ENCODE measurements at places on chromosomes 2 and 18.

- DNase-seq: no peak
These were observed 61.8 kb upstream of the STK17B start for GRCh38 chr2:196233021-196233804.

- DNase-seq: peak; percentile 35
These were observed 519 bp downstream of the TTL start for GRCh38 chr2:112482309-112483041.

DNA sequence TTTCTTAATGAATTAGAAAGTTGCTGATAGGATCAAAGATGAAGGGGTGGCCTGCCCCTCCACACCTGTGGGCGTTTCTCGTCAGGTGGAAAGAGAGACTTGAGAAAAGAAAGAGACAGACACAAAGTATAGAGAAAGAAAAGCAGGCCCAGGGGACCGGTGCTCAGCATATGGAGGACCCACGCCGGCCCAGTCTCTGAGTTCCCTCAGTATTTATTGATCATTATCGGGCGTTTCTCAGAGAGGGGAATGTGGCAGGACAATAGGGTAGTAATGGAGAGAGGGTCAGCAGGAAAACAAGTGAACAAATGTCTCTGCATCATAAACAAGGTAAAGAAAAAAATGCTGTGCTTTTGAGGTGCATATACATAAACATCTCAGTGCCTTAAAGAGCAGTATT is 144.3 kb downstream of the CCDC102B start:
- no peak for DNase-seq

GRCh38 chr18:75211002-75211621 is 515 bp downstream of the TSHZ1 start:
- DNase-seq: peak; percentile 70

DNA sequence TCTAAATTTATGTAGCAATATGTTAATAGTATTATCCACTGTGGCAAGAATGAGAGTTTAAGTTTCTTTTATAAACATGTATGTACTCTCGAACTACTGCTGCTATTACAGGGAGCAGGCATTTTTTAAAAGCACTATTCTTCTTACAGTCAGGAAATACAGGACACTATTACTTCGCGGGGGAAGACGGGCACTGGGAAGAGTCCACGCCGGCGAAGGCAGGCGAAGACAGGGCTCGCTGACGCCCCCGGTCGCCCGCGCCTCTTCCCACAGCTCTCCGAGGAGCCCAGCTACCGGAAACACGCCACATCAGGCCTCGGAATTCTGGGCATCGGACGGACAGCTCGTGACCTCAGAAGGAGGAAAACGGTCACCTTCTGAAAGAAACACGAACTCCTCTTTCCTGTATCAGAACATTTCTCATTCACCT is 90.2 kb downstream of the FAM161A start:
- no peak for DNase-seq

DNA sequence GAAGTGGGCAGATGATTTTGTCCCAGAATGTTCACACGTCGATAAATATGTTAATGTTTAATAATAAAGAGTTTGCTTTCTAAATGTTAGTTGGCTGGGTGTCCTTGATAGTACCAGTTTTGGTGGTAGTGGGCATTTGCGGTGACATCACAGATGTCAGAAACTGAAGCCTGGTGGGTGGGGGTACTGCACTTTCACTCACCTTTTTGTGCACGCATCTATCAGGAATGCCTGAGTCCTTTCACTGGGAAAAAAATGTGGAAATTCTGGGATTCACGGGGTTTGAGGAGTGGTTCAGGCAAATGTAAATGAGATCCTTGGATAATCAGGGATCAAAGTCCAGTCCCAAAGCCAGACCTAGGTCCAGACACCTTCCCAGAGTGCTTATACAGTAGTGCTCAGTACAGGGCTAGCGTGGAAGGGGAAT is 3.2 kb downstream of the EPAS1 start:
- no peak for DNase-seq

- DNase-seq: no peak
These were observed 629.9 kb downstream of the NRXN1 start for GRCh38 chr2:50401772-50402653.

GRCh38 chr2:174108579-174108978 is 139.8 kb downstream of the OLA1 start:
- no peak for DNase-seq

- no peak for DNase-seq
These were observed 473.6 kb downstream of the PTH2R start for GRCh38 chr2:208880171-208880570.

DNA sequence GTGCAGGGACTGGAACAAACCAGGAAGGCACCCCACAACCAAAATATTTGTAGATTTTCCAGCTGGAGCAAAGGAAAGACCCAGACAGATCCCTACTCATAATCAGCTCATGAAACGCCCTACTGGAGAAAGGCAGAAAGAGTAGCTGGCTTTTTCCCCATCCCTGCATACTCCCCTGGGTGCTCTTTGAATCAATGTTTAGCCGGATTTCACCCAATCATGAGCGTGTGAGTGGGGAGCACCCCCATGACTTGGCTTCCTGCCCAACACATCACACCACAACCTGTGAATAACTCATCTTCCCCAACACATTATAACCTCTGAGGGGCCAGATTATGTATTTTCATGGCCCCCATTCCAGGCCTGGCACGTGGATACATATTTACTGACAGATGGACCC is 35.1 kb upstream of the SLC14A1 start:
- peak; percentile 77 for DNase-seq

DNA sequence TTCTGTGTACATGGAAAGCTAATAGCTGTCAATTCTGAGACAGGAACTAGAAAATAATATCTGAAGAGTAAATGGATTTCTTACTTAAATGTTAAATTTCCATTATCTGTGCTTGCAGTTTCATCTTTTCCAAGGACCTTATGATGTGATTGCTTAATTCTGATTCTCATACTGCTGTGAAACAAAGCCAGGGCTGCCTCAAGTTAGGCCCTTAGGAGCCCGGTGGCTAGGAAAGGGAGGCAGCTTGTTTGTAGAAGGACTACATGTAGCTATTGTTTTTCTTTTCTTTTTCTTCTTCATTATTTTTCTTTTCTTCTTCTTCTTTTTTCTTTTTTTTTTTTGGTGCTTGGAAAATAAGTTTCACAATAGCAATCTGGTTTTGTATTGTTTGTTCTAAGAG is 50.5 kb downstream of the XRCC5 start:
- no peak for DNase-seq

GRCh38 chr2:213087040-213087439 is 64.4 kb downstream of the IKZF2 start:
- no peak for DNase-seq

- DNase-seq: no peak
These were observed 374.6 kb upstream of the LRATD1 start for GRCh38 chr2:14257801-14258507.

GRCh38 chr2:234808907-234809306 is 142.9 kb upstream of the SH3BP4 start:
- no peak for DNase-seq

DNA sequence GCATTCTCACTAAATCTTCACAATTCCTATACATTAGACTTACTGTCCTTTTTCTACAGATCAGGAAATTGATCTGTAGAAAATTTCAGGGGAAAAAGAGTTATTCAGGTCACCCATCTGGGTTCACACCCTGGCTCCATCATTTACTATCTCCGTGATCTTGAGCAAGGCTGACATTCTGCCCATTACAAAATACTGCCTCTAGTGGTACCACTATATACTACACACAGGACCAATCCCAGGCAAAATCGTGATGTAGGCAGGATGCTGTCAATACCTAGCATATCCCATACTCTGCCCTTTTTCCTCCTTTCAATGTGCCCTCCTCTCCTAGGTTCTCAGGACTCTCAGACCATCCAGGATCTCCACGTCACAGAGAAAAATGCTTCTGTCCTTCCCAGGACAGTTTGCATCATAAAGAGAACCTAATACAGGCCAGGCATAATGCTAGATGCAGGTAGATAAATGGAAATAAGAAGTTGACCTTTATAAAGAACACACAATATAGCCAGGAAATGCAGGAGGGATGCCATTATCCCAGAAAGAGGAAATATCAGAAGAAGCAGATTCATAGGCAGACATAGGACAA is 101.9 kb downstream of the CDH20 start:
- no peak for DNase-seq

DNA sequence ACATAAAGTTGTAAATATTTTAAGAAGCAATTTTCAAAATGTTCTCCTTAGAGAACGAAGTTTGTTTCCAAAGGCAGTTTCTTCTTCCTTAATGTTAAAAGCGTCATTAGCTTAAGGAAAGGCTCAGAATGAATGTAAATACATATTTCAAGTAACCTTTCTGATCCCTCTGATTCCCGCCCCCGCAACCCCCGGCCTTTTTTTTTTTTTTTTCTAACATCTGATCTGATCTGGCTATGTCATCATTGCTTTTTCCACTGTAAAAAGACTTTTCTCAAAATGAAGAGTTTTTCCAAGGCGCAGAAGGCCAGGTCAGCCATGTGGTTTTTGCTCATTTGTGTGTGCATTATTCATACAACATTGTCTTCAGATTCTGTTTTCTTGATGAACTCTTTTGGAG is 57.1 kb upstream of the MEIS1 start:
- DNase-seq: no peak

- DNase-seq: no peak
These were observed 361.8 kb downstream of the RND3 start for GRCh38 chr2:150125708-150126107.

- DNase-seq: no peak
These were observed 140.0 kb downstream of the MEIS1 start for GRCh38 chr2:66574701-66575624.

- DNase-seq: peak; percentile 29
These were observed 22.9 kb downstream of the GPR35 start for GRCh38 chr2:240648155-240648649.

DNA sequence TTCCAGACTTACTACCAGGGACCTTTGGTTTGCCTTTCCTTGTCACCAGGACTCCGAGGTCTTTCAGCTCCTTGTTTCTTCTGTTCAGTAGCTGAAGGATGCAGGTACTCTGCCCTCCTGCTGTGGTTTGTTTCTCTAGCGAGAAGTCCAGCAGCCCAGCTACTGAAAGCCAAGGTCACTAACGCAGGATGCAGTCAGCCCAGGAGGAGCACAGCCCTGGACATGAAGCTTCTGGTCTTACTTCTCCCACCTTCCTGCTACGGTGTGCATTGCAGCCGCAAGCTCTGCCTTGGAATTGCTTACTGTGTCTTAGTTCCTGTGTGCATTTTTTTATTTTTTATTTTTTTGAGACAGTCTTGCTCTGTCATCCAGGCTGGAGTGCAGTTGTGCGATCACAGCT is 62.4 kb downstream of the DGKD start:
- DNase-seq: peak; percentile 15

- no peak for DNase-seq
These were observed 65.0 kb downstream of the SCG2 start for GRCh38 chr2:223537115-223537514.
